GM12892 (cell line): ENCODE measurements at places on chromosomes 2 and 18.

DNA sequence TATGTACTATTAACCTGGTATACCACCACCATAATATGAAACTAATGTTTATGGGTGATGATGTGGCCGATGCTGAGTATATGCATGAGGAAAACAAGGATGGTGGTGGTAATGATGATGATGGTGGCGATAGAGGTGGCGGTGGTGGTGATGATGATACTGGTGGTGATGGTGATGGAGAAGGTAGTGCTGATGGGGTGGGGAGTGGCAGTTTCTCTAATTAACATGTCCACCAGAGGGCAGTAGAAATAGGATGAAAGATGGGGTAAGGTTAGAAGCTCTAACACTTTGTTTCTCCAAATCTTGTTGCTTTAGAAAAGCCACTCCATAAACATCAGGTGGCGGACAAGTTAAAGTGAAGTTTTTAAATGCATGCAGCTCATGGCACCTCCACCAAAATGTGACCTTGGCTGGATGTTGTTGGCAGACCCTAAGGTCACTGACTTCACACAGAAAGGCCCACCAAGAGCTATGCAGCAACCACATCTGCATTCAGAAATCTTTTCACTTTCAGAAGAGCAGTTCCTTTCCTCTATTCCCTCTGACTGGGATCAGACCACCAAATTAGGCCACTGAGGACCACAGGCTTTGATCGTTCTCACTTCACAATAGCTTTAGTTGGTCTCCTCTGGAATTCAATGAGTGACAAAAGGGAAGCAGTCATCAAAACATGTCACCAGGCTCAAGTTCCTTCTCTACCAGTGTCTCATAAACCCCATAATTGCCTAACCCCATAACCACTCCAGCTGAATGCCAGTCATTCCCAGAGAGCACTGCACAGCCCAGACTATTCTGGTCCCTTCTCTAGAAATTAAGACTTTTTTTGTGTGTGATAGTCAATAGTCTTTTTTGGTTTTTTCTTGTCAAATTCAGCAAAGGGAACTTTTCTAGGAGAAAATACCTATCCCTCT, 7.5 kb upstream of the BCL11A start:
- no peak for DNase-seq

GRCh38 chr2:117551858-117552257, 262.6 kb upstream of the DDX18 start:
- DNase-seq: no peak

- no peak for DNase-seq
Measured at GRCh38 chr18:55413474-55413873, 174.5 kb downstream of the TCF4 start.

GRCh38 chr2:171529914-171530313, 7.6 kb downstream of the CYBRD1 start:
- DNase-seq: no peak

DNA sequence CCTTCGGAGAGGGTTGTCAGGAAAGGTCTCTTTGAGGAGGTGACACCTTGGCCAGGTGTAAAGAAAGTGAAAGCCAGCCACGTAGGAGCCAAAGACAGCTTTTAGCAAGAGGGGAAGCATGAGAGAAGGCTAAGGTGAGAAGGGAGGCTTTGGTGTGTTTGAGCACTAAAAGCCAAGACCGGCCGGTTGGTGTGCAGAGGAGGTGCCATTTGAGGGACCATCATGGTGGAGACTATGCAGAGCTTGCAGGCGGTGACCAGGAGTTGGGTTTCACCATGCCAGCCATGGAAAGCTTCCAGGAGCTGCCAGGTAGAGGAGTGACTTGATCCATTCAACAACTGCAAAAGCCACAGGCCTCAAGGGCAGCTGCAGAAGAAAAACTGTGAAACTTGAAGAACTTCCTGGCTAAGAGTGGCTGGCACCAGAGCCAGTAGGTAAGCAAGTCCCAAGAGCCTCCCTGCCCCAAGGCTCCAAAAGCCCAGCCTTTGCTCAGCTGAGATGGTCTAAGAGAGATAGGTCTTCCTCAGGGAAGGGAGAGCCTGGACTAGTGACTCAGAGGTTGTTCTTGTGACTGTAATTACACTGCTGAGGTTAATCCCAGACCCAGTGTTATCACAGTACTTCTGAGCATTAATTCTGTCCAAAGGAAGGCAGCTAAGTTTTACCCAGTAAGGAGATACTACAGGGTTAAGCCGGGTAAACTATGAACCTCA, 319.0 kb downstream of the BCL11A start:
- no peak for DNase-seq

DNA sequence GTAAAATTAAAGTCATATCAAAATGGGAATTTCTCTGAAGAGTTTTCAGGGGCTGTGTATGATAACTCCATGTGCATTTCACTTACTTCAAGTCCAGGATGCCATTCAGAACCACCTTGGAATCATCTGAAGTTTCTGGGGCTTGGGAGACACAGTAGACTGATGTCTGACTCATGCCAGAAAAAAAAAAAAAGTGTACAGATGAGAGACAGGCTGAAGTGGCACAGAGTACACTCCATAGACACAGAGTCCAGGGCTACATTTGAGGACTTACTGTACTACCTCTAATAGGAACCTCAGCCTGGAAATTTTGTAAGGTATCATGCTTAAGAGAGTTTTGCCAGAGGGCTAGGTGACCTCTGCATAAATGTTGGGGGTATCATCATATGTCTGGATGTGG, 92.0 kb downstream of the SS18 start:
- no peak for DNase-seq

DNA sequence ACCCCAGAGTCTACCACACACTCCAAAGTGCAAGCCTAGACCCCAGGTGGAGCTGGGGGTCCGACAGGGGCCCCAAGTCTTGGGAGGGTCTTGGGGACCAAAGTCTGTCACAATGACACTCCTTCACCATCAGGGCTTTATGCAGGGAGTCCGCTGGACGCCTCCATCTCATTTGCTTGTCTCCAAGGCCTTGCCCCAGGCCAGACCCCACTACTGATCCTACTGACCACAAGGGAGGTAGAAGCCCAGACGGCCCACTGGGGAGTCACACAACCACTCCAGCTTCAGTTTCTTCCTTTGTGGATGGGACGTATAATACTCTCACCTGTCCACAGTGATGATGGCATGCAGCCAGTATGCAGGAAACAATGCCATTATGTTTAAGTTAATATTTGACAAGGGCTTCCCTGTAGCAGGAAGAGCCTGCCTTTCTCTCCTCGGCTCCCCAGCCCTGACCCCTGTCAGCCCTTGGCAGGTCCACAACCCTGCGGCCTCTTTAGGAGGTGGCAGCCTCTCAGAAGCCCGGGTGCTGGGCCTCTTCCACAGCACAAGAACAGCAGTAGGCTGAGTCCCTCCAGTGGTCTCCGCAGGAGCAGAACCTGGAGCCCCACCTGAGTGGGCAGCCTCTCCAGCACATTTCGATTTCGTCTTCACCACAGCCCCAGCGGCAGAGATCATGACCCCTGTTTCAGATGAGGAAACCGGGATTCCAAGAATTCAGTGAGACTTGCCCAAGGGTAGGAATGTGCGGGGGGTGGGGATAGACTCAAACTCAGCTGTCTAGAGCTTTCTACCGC, 6.5 kb downstream of the BIN1 start:
- DNase-seq: no peak

GRCh38 chr18:49677762-49678413, 116.0 kb downstream of the LIPG start:
- DNase-seq: no peak

DNA sequence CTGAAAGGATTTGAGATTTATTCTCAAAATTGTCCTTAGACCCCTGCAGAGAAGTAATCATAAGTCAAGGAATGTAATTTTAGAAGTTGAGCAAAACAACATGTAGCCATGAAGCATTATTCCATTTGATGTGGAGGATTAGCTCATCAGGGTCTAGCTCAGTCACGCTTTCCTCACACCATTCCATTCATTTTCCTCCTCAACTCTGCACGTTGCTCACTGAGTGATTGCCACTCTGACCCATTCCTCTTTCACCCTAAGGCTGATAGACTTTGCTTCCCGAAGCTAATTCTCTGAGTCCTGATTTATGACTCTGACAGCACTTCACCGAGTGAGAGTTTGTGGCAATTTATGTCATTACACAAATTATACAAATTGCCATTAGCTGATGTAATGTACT, 820.6 kb upstream of the PIK3C3 start:
- no peak for DNase-seq

DNA sequence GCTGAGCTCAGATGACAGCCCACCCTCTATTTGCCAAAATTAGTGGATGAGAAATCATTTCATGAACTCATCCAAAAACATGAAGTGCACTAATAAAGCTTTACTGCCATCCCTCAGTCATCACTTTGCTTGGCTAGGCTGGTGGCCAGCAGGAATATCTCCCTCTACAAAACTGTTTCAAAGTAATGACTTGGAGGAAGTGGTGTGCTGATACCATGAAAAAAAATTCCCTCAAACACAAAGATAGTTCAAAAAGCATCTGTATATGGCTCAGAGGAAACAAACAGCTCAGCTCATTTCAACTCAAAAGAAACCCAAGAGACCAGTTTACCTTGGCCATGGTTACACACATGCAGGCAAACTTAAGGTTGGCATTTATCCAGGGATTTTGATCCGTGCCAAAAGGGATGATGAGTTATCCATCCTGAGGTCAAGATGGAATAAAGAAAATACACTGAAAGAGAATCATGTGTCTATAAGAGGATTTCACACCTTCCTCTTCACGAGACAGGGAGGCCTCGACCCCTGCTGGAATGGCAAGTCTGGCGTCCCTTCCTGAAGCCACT, 18.4 kb upstream of the WIPF1 start:
- no peak for DNase-seq

- no peak for DNase-seq
Measured at GRCh38 chr2:152054593-152054992, 44.3 kb downstream of the CACNB4 start.

DNA sequence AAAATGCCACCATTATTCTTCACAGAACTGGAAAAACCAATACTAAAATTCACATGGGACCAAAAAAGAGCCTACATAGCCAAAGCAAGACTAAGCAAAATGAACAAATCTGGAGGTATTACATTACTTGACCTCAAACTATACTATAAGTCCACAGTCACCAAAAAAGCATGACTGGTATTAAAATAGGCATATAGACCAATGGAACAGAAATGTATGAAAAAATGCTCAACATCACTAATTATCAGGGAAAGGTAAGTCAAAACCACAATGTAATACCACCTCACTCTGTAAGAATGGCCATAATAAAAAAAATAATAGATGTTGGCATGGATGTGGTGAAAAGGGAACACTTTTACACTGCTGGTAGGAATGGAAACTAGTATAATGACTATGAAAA, 158.6 kb downstream of the CDH2 start:
- no peak for DNase-seq

DNA sequence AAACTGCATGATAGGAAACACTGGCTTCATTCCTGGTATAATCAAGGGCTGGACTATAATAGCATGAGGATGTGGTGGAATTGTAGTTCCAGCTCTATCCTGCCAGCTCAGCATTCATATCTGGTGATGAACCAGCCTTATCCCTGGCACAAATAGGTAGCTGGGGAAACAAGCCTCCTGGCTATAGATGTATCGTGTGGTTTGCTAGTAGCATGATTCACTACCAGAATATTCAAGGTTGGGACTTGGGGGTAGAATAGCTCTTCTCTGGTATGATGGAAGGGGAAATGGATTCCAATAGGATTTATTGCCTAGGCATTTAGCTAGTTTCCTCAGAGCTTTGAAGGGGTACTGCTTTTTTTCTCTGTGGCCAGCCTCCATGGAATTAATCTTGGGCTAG, 532.8 kb downstream of the FBXO15 start:
- DNase-seq: no peak

DNA sequence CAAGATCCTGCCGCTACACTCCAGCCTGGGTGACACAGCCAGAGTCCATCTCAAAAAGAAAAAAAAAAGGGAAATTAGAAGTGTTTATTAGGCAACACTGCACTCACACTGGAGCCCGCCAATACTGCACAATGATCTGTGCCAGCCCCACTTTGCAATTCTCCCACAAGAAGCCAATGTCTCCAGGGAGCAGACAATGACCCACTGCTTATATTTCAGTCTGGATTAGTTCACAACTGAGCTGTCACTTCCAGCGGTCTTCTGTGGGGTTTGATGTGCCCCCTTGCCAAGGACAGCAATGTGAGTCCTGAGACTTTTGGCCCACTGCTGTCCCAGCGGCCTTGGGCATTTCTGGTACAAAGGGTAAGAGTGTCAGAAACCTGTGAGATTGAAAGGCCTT, 85.6 kb upstream of the PPM1B start:
- DNase-seq: no peak

DNA sequence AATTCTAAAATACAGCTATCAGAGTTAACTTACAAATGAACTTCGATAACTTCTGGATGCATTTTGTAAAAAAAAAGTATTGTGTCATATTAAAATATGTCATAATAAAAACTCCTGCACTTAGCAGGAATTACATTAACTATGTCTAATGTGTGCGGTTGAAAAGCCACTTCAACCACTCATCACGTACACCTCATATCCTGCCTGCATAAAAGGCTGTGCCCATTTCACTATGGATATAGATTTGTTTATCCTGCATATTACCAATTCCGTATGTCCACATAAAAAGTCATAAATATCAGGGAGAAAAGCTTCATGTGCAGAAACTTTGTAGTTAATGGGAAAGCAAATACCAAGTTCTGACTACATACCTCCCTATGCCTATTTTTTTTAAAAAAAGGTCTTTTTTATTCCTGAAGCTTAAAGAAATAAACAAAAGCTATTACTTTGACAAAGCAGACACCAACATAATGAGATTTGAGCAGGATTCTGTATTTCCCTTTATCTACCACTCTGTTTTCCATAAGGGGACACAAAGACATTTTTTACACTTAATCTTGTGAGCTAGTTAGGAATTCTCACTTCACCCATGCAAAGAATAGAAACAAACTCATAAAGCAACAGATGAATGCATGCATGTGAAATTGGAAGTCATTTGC, 96.1 kb downstream of the PPP1R1C start:
- no peak for DNase-seq

DNA sequence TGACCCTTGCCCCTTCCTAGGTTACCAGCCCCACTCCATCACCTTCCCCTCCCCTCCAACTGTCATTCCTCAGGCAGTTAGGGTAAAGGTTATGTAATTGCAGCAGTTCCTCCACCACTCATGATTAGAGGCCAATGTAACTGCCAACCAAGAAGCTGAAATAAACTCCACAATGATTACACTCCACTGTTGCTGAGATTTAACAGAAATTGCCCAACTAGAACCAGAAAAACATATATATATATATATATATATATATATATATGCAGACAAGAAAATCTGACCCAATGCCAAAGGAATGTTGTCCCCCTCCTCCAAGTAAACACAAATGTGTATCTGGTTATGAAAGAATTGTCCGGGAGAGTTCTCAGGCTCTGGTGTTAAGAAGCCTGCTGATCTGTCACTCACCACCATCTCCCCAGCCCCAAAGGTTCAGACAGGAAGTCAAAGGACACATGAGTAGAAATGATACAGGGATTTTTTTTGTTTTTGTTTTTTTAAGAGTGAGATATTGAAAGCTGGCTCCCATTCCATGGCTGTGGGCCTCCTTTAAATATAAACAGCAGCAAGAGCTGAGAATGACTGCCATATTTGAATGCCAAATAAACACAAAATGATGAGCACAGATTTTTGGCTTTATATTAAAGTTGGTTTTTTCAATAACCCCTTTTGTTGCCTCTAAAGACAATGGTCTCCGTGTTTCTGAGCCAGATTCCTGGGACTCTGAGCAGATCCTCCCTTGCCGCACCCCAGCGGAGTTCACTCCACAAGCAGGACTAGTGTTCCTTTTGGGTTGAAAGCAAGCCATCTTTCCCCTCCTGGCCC, 127.2 kb upstream of the MAPRE2 start:
- DNase-seq: no peak
